Right ventricle myocardium superior (tissue), 1 donor: ENCODE measurements at places on chromosomes 1 and 21.

DNA sequence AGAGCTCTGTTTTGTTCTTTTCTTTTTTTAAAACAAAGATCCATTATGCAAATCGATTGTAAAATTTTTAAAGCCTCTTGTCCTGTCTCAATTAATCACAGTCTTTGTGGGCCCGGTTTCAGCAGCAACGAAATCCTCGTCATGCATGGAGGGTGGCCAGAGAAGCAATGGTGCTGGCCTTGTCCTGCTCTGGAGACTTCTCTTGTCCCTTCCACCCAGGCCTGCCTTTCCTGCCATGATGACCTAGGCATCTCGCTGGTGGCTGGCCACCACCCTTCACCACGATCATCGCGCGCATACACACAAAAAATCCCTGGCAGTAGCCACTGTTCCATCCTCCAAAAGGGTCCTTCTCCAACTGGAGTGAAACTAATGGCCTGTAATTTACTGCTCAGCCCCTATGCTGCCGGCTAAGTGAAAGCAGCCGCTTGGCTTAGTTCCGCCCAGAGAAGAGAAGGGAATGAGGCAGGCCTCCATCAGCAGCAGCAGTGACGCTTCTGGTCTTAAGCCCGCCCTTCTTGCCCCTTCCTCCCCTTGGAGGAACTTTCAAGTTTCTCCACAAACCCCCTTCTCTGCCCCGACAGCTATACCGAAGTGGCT is 309.5 kb downstream of the NPHP4 start:
- no peak for DNase-seq

- DNase-seq, result no peak
These were observed 38.0 kb downstream of the PLPP3 start for GRCh38 chr1:56541408-56541807.

DNA sequence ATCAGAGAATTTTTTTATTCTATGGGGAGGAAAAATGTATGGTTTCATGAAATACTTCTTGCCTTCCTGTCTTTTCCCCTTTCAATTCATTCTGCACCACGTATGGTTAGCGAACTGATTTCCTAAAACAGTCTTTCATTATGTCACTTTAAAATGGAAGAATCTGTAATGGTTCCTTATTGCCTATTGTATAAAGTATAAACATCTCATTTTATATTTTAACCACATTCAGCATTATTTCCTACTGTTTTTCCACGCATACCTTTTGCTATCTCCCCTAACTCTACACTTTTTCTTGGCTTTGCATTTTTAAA is 232.3 kb upstream of the B3GALT2 start:
- DNase-seq, result no peak

DNA sequence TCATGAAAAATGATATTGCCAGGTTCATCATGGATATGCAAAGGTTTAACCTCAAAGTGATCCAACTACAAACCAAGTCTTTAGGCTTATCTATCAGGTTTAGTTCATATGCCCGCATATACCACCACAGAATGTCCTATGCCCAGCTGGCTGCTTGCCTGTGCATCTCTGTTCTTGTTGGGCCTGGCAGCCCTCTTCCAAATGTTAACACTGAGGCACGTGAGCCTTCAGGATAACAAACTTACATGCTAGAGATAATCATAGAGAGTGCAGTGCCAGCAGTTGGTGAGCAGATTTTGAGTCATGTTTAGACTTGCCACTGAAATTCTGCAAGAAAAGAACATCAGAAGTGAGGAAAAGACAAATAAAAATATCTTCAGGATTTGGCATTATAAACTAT is 607.9 kb upstream of the TMPRSS15 start:
- peak; percentile 36 for DNase-seq

DNA sequence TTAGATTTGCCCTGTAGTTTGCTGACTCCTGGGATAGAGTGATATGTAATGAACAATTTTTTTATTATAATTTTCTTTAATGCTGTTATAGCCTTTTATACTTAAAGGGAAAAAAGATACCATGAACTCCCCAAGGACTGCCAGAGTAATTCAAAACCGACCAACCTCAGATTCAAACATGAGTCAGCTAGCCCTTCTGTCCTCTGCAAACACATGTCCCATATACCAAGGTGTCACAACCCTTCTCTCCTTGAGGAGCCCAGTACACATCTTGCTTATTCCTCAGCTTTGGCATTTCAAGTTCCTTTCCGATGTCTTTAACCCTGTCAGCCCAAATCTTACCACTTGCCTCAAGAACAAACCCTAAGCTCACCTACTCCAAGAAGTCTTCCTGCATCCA is 184.9 kb downstream of the KCNH1 start:
- DNase-seq, result no peak

DNA sequence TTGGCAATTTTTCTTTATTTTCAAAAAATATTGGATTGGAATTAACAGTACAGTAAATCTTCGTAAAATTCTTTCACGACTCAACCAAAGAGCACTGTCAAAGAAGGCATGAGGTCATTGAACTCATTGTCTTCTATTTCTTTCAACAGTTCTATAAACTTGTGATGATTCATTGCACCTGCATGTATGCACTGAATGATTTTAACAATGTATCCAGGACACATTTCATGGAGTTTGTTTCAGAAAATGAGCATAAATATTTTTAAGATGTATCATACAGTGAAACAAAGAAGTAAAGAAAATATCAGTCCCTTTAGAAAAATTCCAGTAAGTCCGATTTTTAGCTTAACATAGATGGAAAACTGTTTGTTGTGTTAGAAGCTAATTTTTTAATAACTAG is 33.6 kb upstream of the CD34 start:
- DNase-seq, result no peak

DNA sequence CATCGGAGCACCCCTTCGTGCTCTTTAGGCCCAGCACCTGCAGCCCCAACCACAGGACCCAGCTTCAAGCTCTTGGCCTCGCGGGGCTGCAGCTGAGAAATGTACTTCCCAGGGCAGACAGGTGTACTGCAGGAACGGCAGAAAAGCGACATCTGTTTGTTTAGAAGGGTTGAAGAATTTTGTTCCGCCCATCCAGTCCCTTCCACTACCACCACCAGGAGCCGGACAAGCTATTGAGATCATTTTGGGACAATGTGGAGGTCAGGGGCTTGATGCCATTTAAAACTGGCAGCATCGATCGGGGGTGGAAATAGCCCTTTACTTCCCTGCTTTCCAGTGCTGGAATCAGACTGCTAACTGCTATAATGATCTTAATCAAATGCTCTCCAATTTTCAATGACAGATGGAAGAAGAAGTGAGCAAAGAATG is 1.7 kb downstream of the SERTAD4 start:
- no peak for DNase-seq

DNA sequence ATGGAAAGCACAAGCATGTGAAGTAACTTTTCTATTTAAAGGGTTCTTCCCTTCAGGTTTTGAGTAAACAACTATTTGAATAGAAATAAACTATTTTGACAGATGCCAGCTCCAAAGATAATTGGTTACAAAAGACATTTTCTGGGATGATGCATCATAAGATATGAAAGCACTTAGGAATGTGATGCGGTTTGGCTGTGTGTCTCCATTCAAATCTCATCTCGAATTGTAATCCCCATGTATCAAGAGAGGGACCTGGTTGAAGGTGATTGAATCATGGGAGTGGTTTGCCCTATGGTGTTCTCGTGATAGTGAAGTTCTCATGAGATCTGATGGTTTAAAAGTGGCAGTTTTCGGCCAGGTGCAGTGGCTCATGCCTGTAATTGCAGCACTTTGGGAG is 6.4 kb downstream of the DISP1 start:
- no peak for DNase-seq

GRCh38 chr1:160608514-160608913 is 29.2 kb upstream of the CD84 start:
- no peak for DNase-seq

DNA sequence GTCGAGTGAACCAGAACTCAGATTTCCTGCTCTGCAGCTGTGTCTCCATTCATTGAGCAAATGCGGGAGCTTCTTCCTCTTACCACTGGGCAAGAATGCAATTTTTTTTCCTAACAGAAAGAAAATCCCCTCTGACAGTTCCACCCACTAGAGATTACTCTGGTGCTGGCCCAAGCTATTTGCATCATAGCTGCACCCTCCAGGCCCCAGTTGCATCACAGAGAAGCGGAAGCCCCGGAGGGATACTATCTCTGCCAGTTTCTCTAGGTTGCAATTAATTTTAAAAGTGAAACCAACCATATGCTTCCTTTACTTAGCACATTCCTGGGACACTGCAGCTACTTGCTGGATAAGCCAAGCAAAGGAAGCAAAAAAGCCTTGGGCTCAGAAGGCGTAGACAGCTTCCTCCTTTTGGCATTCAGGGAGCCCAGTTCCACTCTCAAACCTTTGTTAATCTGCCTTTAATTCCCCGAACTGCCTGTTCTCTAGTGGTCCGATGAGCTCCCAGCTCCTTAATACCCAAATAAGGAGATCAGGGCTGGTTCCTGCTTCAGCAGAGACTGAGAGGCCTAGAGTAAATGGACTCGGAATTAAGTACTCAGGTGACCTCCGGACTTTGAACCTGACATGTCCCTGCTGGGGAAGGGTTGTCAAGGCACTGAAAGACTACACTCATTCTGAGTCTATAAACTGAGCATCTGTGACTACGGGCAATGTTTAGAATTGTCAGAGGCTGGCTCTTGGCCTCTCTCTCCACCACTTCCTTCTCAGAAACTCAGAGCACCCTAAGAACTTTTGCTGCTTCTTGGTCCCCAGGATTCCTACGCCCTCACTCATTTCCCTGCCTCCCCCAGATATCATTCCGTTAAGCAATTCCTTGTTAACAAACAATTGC is 72.5 kb upstream of the TNFSF18 start:
- DNase-seq, result peak; percentile 82

- no peak for DNase-seq
These were observed 105.5 kb upstream of the TARDBP start for GRCh38 chr1:10906866-10907519.

GRCh38 chr1:215377746-215378145 is 189.4 kb upstream of the KCTD3 start:
- no peak for DNase-seq

GRCh38 chr1:225700889-225701465 is 48.1 kb upstream of the ENAH start:
- no peak for DNase-seq

DNA sequence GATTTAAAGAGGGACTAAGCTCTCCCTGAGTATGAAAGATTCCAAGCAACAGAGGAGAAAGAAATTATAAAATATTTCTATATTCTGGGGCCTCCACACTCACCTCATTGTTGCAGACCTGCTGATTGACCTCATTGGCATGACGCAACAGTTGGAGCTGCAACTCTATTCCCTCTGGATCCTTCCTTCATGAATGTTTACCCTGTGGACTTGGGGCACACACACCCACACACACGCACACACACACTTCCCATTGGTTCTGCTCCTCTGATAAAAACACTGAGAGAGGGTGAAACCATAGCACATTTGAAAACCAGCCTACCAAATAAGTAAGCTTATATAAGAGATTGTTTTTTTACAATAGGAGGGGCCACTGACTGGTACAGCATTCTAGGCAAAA is 159.1 kb downstream of the BRINP2 start:
- DNase-seq, result no peak

DNA sequence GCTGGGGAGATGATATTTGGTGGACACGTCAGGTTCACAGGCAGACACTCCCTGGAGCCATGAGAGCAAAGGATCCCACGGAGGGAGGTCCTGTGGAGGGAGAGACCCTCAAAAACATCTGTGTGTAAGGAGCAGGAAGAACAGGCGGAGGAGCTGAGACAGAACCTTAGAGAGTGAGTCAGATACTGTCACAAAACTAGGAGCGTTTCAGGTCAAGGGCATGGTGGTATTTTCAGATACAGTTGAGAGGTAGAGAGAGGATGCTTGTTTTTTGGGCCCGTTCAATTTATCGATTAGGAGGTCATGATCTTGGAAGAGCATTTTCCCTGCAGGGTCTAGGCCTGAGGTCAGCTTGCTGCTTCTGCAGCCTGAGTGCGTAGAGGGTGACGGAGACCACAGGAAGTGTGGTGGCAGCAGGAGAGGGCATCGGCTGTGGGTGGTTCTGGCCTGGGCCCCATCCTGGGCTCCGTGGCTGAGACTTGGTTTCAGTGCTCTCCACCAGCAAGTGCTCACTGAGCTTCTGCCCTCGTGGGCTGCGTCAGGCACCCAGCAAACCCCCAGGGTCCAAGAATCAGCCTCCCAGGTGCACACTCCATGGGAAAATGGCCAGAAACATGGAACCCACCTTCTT is 39.9 kb downstream of the SPSB1 start:
- no peak for DNase-seq

- no peak for DNase-seq
These were observed 6.8 kb downstream of the AKIRIN1 start for GRCh38 chr1:38997901-38998190.

- no peak for DNase-seq
These were observed 36.6 kb downstream of the SORT1 start for GRCh38 chr1:109361069-109361468.

GRCh38 chr1:112341986-112342385 is 54.0 kb upstream of the CTTNBP2NL start:
- no peak for DNase-seq

DNA sequence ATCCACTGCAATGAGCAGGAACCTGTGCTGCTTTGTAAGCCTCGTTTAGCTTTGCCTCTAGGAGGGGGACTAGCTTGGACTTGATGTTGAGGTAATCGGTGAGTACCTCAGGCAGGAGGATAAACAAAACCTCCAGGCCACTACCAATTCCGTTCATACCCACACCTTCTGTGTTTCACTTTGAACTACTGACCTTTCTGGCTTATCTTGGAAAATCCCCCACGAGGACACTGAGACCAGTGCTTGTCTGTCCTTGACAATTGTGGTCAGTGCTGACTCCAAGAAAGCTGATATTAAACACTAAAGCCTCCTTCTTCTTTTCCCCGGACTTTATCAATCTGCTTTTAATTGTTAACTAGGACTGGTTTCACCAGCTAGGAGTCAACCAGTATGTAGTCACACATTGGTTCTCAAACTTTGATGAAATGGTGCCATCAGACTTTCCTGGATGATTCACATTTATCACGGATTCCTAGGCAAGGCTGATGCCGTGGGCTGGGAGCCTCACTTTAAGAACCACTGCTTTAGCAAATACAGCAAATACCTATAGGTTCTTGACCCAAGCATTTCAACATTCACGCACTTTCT is 52.7 kb downstream of the TGFB2 start:
- no peak for DNase-seq
